ENCODE measurements at places on chromosomes 4 and X.

- DNase-seq, result no peak
Measured at GRCh38 chr4:149735796-149736195, 79.8 kb downstream of the IQCM start.

GRCh38 chr4:3062471-3062870 lies 11.9 kb downstream of the HTT-AS start:
- DNase-seq, result no peak

- no peak for DNase-seq
Measured at GRCh38 chr4:39729557-39729956, 31.6 kb downstream of the UBE2K start.

GRCh38 chrX:20459410-20460350 lies 193.0 kb upstream of the RPS6KA3 start:
- DNase-seq, result peak; percentile 9

DNA sequence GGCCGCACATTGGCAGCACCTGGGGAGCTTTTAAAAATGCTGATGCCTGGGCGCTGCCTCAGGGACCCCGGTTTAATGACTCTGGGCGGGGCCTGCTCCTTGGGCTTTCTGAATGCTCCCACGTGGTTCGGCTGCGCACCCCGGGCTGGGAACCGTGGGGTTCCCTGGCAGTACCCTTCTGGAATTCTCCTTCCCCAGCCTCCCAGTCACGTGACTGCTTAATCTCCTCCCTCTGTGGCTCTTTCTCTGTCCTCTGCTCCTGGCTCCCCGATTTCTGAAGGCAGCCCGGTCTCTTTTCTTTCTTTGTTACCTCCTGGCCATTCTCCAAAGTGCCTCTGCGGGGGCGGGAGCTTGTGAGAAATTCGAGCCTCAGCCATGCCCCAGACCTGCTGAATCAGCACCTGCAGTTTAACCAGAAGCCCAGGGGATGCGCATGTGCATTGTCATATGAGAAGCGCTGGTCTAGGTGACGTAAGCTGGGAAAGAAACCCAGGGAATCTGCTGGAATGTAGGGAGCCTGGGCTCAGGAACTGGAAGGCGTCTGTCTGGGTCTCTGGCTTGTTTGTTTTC lies 16.6 kb downstream of the CLCN4 start:
- DNase-seq, result no peak

GRCh38 chrX:136271300-136271699 lies 20.1 kb upstream of the MAP7D3 start:
- DNase-seq, result no peak

DNA sequence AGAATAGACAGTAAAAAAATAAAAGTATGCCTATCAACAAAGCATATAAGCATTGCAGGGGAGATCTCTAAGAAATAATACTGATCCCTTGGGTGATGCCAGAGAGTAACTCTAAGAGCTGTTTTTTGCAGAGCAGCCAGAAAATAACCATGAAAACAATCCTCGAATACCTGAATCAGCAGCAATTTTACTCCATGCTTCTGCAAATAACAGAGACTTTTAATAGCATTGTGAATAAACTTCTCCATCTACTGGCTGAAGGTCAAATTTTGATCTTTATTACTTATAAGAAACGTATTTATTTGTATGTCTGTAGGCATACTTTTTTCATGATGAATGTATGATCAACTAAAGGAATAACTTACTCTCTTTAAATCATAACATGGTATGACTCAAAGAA lies 334.5 kb downstream of the GALNTL6 start:
- no peak for DNase-seq

DNA sequence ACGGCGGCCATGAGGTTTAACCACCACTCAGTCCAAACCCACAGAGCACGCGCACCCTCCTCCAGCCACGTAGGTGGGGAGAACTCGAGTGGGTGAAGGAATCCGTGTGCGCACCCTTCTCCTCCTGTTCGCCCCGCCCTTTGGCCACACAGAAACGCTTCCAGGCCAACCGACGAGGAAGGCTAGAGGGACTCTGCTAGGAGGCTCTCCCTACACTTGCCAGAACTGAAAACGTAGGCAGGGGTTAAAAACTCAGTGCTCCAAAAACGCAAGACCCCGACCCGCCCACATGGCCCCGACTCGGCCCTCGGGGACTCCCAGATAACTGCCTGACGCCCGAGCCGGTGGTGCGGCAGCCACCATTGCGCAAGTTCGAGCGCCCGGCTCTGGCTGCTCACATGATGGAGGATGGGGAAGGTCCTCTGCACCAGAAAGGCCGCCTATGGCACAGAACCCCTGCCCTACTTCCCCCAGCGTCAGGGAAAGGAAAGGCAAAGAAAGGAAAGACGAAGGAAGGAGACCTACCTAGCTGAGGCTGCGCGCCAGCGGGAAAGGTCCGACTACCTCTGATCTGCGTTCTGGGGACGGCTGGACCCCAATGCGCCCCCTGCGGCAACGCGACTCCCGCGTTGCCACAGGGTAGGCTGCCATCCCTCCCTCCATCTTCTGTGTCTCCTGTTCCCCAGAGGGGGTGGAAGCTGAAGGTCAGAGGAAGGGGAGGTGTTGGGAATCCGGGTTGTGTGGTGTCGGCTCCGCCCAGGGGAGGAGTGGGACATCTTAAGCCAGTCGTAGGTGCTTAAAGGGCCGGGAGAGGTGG lies 201.9 kb upstream of the AGTR2 start:
- DNase-seq, result no peak

GRCh38 chr4:27327421-27328181 lies 467.0 kb downstream of the STIM2 start:
- DNase-seq, result no peak

DNA sequence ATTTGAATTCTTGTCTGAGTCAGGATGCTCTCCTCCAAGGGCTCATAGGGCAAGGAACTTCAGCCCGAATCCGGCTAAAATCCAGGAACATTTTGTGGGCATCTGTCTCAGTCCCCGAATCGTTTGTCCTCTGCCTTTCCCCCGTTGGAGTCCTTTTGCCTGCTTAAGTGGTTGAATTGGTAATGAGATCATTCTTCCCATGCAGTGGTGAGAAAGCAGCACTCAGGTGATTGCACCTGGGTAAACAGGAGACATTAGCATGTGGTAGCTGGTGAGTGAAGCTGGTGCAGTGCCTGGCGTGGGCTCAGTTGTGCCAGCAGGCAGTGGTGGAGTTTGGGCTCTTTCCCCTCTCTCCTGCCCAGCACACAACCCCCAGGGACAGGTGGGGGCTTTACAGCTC lies 61.9 kb upstream of the MTM1 start:
- no peak for DNase-seq

DNA sequence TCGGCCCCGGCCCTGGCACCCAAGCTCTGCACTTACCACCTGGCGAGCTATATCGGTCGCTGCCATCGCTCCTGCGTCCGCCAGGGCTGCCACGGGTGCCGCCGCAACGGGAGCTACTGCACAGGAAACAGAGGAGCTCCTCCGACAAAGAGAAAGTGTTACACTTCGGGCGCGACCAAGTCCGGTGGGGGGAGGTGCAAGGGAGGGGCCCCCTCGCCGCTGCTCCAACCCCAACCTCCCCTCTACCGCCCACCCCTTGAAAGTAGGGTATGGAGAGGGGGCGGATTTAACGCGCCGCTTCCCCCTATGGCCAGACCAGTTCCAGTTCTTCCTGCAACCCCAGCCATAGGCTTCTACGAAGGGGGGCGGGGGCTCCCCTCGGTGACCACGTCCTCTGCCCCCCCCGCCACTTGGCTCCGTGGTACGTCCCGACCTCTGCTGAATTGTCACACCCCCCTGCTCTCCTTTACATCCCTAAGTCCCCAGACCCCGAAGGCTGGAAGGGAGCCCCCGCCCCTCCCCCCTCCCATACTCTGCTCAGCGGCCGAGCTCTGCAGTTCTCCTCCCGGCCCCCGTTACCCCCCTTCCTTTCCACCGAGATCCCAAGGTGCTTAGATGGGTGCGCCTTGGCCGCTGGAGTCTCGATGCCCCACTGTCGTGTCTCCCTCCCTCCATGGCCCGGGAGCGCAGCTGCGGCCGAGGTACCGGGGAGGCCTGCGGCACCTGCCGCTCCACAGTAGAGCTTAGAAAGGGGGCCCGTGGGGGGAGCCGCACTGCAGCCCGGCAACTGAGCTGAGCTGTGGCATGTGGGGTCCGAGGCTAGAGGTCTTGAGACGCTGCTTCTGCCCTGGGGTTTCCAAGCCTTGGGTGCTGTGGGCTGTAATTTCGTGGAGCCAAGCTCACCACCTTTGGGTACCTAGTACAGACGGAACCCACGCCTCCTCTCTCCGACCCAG lies at the start of gene SEPTIN6:
Gene SEPTIN6, minus strand, starts transcription at position 129 of the 956 bp plus-strand sequence. Its CDS starts 63 bp downstream, at position 66.
- DNase-seq, result peak; percentile 69

GRCh38 chrX:103730147-103730795 lies 19.6 kb downstream of the TMEM31 start:
- DNase-seq, result no peak

- DNase-seq, result no peak
Measured at GRCh38 chr4:110641218-110641617, 18.3 kb upstream of the PITX2 start.

- DNase-seq, result no peak
Measured at GRCh38 chr4:2733844-2734574, 22.1 kb downstream of the TNIP2 start.

- no peak for DNase-seq
Measured at GRCh38 chr4:89704651-89705395, 132.1 kb downstream of the SNCA start.

DNA sequence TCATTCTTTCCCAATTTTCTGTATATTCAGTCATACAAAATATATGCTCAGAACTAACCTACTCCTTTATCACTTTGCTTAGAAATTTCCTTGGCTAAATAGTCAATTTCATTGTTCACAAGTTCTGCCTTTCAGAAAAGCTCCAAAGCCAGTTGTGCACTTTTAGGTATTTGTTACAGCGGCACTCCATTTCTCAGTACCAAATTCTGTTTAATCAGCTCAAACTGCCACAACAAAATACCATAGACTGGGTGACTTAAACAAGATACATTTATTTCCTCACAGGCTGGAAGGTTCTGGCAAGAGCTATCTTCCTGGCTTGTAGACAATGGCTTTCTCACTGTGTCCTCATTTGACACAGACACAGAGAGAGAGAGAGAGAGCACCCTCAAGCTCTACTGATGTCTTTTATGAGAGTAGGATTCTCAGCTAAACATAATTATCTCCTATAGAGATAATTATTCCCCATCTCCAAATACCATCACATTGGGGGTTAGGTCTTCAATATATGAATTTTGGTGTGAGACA lies 188.8 kb upstream of the FSTL5 start:
- no peak for DNase-seq

DNA sequence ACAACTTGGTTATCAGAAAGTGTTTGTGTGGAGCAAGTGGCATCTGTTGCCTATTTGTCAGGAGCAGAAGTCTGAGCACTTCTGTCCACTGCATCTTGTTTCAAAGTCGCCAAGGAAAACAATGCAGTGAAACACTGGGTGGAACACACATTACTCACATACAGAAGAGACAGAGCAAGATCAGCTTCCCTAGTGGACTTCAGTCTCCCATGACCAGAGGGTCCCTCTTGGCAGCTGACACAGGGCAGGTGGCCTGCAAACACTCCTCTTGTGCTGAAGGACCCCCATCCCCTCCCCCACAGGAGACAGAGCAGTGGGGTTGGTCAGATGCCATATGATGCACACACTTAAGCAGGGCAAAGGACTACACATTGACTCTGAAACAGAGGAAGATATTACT lies 3.6 kb upstream of the BBS12 start:
- no peak for DNase-seq

GRCh38 chr4:77001907-77002306 lies 52.4 kb downstream of the SEPTIN11 start:
- no peak for DNase-seq

DNA sequence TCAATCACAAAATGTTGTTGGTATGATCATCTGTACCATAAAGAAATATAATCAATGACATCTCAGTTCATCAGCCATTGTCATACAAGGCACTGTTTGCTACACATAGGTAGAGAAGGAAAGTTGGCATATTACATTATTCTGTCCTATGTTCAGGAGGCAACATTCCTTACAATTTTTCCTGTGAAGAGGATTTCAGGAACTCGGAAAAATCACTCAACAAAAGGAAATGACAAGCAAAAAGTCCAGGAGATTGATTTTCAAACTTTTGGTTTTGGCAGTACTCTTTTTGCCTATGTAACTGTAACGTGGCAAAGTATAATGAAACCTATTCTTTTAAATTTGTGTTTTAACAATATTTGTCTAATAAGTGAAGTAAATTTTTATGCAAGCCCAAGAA lies 131.3 kb downstream of the MAB21L2 start:
- DNase-seq, result no peak

GRCh38 chrX:102892103-102892502 lies 45.0 kb upstream of the RAB40AL start:
- DNase-seq, result no peak

GRCh38 chrX:69306063-69306404 lies 140.8 kb upstream of the PJA1 start:
- no peak for DNase-seq

GRCh38 chrX:67892401-67892800 lies 348.6 kb downstream of the AR start:
- no peak for DNase-seq

DNA sequence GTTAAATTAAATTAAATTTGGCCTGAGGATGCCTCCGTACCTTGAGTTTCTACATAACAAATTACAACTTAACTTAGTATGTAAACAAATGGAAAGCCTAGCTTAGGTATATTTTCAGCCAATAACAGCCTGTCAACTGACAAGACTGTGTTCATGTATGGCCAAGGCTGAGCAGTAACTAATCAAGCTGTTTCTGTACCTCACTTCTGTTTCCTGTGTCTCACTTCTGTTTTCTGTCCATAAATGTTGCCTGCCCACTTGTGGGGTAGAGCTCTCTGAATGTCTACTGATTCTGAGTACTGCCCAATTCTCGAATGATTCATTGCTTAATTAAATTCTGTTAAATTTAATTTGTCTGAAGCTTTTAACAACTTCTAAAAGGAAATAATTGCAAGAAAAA lies 445.2 kb downstream of the PCDH11X start:
- no peak for DNase-seq

GRCh38 chrX:53794181-53794580 lies 107.7 kb upstream of the HUWE1 start:
- DNase-seq, result no peak

DNA sequence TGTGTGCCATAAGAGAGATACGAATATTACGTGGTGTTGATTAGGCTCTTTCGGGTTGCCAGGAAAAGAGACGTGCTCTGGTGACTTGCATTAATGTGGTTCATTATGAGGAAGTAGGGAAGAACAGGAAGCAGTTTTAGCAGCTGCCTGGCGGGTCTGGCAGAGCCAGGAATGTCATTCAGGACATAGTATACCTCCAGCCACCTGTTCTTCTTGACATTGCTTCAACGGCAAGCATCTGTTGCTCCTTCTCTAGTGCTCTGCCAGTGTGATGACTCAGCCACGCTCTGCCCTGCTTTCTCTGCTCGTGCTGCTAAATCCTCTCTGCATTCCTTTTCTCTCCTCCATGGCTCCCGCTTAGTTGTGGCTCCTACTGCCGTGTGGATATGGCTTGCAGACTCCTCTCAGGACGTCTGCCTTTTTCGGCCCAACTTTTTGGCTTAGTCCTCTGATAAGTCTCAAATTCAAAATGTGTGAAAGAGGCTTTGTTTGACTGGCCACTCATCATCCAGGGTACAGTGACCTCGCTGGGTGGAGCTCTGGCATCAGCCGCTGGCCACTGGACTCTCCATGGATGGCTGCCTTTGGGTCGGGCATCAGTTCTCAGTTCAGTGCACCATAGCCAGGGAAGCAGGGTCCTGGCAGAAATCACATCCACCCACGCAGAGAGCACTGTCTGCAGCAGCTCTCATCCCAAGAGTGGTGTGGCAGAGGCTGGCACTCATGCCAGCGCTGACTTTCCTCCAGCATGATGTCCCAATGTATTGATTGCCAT lies 89.3 kb upstream of the KLF3 start:
- DNase-seq, result no peak
